Left lobe of liver (tissue), 2 donors: ENCODE measurements at places on chromosomes 7 and 10. TPM values are rescaled to one million over a fixed set of nuclear protein-coding genes. Genes with fewer than 3 reads are reported as not detected.

Gene EPHA1
- 39.6 TPM for total RNA-seq

Gene NKX6-2
- not detected for total RNA-seq

Gene CALN1
- 0.45 TPM for total RNA-seq

Gene UTF1
- not detected for total RNA-seq

Gene GIMAP4
- total RNA-seq = 9.8 TPM

Gene CYP51A1
- 77.5 TPM for total RNA-seq

Gene AIMP2
- 22.9 TPM for total RNA-seq

Gene CNPY1
- not detected for total RNA-seq

Gene DBNL
- 38.9 TPM for total RNA-seq

Gene SCART1
- 0.53 TPM for total RNA-seq
